IPS DF 19.7 (cell line): ENCODE measurements at places on chromosomes 2 and 18.

DNA sequence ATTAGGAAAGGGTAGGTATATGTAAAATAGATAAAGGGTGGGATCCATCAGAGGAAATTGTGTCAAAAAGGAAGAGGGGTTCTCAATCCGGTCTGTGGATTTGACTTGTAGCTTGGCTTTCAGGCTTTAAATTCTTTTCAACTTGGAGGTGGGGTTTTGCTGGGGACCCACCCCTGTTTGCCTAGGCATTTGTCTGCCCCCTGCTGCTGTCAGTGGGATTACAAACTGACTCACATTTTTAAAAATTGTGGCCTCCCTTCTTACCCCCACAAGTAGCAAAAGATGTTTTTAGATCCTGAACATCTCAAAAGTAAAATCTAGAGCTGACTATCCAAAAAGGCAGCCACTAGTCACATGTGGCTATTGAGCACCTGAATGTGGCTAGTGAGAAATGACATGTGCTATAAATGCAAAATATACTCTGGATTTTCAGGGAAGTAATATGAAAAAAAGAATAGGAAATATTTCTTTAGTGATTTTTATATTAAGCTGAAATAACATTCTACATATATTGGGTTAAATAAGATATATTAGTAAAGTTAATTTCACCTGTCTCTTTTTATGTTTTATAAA is 178.9 kb downstream of the GFPT1 start:
- DNase-seq, result no peak

DNA sequence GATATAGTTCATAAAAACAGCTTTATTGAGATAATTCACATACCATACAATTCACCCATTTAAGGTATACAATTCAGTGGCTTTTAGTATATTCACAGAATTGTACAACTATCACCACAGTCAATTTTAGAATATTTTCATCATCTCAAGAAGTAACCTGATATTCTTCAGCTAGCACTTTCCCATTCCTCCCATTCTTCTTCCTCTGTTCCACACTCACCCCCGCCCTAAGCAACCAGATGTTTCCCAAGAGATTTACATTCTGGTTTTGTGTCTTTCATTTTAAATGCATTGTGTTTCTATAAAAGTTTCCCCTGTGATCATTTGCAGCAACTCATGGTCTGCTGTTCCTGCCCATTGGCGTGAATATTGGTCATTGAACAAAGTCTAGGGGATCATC is 5.4 kb downstream of the GPN1 start:
- no peak for DNase-seq

GRCh38 chr2:193348055-193348454 is 1153.3 kb upstream of the TMEFF2 start:
- no peak for DNase-seq

DNA sequence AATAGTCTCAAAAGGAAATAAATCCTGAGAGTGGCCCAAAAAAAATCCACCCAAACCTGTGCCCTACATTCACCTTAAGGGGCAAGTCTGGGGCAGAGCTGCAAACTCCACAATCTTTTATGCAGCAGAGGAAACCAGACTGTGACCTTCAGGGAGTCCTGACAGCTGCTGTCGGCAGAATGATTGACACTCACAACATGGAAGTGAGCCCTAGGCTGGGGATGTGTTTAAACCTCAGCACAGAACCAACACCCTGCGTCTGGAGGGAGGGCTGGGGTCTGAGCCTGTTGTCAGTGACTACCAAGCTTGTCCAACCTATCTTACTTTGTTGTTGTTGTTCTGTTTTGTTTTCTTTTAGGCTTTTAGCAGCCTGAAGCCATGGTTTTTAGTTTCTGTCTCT is 39.6 kb downstream of the CRACDL start:
- no peak for DNase-seq

GRCh38 chr18:62420513-62421209 is 95.6 kb downstream of the TNFRSF11A start:
- DNase-seq, result no peak

GRCh38 chr2:128579825-128580224 is 261.2 kb upstream of the HS6ST1 start:
- DNase-seq, result no peak

GRCh38 chr18:6088432-6088831 is 193.1 kb upstream of the TMEM200C start:
- no peak for DNase-seq

DNA sequence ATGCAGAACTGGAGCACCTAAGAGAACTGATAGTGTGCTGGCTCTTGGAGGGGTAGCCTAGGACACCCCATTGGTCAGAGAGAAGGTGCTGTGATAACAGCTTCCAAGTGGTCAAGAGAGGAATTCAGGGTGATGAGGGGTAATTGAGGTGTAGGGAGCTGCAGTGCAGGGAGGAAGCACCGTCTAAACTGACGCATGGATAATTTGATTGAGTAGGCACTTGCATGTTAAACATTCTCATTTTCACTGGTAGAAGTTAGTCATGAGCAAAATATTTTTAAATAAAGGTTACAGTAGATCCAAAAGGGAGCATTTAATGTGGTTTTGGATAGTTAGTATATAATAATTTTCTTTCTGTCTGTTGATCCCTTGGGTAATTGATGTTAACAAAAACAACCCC is 155.1 kb upstream of the TCF4 start:
- DNase-seq, result no peak

- no peak for DNase-seq
These were observed 1.0 kb upstream of the BMPR2 start for GRCh38 chr2:202375033-202375608.

DNA sequence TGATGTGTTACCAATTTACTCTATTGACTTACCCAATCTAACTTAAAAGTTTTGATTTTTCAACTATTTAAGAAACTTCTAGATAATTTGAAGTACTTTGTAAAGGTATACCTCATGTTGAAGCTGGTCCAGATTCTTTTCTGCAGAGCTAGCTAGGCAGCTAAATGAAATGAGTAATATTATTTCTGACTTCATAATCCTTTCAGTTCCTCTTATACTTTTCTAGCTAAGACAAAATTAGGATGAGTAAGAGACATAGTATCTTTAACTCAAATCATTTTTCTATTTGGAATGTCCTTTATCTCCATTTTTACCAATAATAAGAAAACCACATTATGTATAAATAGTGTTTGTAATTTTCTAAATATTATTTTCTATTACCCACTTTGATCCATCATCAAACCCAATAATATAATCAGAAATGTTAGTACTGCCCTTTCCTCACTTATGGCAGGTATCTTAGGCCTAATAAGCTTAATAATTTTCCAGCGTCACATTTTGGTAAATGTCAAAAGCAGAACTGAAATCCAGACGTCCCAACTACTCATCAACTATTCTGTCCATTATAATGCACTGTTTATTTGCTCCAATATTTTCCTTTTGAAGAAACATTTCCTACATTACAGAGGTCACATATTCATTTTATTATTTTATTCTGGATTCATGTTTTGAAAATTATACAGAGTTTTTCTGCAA is 456.6 kb downstream of the THSD7B start:
- DNase-seq, result no peak

GRCh38 chr18:51541230-51541629 is 343.7 kb upstream of the MEX3C start:
- DNase-seq, result no peak

DNA sequence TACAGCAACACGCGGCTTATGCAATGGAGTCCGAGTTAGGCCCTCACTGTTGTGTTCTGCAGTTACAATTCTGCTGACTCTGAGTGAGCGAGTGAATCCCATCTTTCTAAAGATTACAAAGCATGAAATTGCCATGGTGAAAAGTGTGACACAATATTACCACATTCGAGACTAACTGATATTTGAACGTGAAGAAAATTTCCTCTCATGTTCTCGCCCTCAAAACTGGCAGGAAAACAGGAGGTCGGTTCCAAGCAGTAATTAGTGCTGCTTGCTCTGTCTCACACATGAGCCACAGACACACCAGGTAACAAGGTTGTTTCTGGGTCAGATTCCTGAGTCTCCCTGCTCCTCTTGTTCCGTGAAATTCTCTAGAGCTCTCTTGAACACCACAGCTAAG is 93.7 kb upstream of the RIOK3 start:
- no peak for DNase-seq

GRCh38 chr2:134623796-134624195 is 95.0 kb downstream of the TMEM163 start:
- no peak for DNase-seq

DNA sequence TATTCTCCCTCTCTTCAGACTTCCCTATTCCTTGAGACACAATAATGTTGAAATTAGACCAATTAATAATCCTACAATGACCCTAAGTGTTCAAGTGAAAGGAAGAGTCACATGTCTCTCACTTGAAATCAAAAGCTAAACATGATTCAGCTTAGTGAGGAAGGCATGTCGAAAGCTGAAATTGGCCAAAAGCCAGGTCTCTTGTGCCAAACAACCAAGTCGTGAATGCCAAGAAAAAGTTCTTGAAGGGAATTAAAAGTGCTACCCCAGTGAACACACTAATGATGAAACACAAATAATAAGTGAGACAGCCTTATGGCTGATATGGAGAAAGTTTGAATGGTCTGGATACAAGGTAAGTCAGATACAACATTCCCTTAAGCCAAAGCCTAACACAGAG is 115.4 kb downstream of the PXDN start:
- no peak for DNase-seq

GRCh38 chr2:46420945-46421344 is 58.4 kb upstream of the TMEM247 start:
- no peak for DNase-seq
